ENCODE measurements at places on chromosomes 5 and 9. TPM values are rescaled to one million over a fixed set of nuclear protein-coding genes. Genes with fewer than 3 reads are reported as not detected.
A peak's percentile ranks its signal among the peaks of the same experiment; 100 is the strongest.

Gene MLANA
- total RNA-seq: not detected

Gene PTPN3
- 7.5 TPM for total RNA-seq

Gene RLN1
- total RNA-seq: 0.80 TPM

Gene SPATA31A3
- not detected for total RNA-seq

Gene SAXO1
- 0.43 TPM for total RNA-seq

Gene ERP44
- 18.3 TPM for total RNA-seq

Gene CCDC192
- 2.1 TPM for total RNA-seq

DNA sequence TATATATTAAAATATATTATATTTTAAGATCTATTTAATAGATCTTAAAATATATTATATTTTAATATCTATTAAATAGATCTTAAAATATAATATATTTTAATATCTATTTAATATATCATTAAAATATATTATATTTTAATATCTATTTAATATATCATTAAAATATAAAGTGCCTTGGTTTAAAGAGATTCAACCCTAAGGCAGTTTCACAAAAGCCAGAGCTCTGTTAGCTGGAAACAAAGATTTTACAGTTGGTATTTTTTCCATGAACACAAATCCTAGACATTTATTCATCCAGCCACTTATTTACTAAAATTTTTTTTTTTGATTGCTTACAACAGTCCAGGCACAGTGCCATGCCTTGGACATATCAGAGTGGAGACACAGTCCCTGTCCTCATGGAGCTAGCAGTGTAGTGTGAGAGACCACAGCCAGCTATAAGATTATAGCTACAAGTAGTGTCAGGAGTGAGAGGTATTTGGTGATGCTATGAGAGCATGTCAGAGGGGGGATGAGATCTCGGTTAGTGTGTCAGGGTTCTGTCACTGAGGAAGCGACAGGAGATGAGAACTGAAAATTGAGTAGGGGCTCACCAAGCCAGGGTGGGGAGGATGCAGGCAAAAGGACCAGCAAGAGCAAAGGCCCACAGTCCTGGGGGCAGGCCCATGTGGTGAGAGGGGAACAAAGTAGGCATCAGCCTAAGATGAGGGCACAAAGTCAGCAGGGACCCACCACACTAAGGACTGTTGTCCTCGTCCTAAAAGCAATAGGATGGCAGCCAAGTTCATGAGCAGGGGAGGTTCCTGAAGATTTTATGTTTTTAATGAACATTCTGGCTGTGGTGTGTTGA is 74.5 kb downstream of the FBXO38 start:
- no peaks in the 10 kb centered on the region for H3K36me3 ChIP-seq
- H3K27me3 ChIP-seq: peaks cover 1% of the 10 kb centered on the region
- H3K27ac ChIP-seq: no peak overlapping the region
- DNase-seq: no peak

DNA sequence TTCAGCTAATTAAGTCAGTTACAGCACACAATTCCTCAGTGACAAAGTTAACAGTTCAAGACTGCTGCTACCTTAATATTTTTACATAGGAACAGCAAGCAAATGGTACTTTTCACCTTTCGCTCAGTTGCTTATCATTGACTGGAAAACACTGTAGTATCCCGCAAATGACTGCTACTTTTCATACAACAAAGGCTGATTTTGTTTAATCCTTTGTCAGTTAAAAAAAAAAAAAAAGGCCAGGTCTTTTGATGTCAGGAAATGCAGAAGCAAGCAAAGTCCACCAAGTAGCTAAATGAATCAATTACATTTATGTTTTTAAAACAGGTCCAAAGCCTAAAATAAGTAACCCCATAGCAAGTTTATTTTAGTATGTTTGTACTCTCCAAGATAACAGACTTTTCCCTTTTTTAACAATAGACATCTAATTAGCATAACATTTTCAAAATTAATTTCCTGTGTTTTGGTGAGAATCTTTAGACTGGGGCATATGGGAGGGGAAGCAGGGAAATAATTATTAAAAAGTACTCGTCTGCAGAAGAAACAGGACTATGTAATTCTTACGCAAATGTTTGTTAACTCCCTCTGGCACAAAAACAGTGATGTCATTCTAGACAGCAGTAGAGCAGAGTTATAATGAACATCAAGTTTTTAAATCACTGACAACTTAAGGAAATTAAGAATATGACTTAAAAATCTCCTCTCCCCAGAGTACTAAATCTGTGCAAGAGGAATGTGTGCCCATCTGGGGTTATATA is 9.6 kb downstream of the PFDN1 start:
- DNase-seq: no peak
- no peaks in the 10 kb centered on the region for H3K36me3 ChIP-seq
- no peaks in the 10 kb centered on the region for H3K27me3 ChIP-seq
- H3K27ac ChIP-seq: peak overlapping the region; percentile 85

GRCh38 chr5:1185629-1186350 is 15.6 kb upstream of the SLC6A19 start:
- peaks cover 21% of the 10 kb centered on the region for H3K27me3 ChIP-seq
- no peak overlapping the region for H3K27ac ChIP-seq
- DNase-seq: no peak
- no peaks in the 10 kb centered on the region for H3K36me3 ChIP-seq
- H3K4me1 ChIP-seq: peaks cover 3% of the 10 kb centered on the region

GRCh38 chr5:135069016-135069770 is 35.2 kb upstream of the PITX1 start:
- H3K4me1 ChIP-seq: peaks cover 9% of the 10 kb centered on the region
- peaks cover 67% of the 10 kb centered on the region for H3K27me3 ChIP-seq
- no peak for DNase-seq
- no peak overlapping the region for H3K27ac ChIP-seq
- no peaks in the 10 kb centered on the region for H3K36me3 ChIP-seq

DNA sequence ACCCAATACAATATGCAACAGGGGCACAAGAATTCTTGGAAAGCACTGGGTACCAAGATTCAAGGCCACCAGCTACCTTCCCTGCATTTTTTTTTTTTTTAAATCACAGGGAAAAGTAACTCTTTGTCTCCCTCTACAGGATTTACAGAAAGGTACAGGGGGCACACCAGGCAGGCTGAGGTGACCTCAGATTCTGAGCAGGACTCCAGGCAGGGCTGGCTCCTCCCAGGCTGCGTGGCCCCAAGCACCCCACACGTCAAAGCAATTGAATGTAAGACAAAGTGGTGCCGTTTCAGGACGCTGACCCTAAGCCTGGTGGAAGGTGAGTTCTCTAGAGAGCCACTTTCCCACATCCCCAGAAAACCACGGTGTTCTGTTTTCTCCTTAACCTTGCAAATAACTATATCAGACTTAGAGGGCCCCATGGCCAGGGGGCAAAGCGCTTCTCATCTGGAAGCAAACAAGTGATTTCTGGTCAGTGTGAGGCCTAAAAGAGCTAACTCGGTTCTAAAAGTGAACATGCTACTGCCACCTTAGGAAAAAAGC is 222.6 kb downstream of the ROR2 start:
- no peaks in the 10 kb centered on the region for H3K4me1 ChIP-seq
- H3K36me3 ChIP-seq: peaks cover 35% of the 10 kb centered on the region
- H3K27ac ChIP-seq: no peak overlapping the region
- H3K27me3 ChIP-seq: no peaks in the 10 kb centered on the region

GRCh38 chr5:160627921-160628618 is 206.4 kb downstream of the PTTG1 start:
- H3K27me3 ChIP-seq: peaks cover 71% of the 10 kb centered on the region
- H3K36me3 ChIP-seq: no peaks in the 10 kb centered on the region
- H3K4me1 ChIP-seq: peaks cover 2% of the 10 kb centered on the region
- DNase-seq: no peak

- H3K4me1 ChIP-seq: peaks cover 21% of the 10 kb centered on the region
- no peak overlapping the region for H3K4me3 ChIP-seq
- no peak overlapping the region for H3K27ac ChIP-seq
- no peak for DNase-seq
- no peaks in the 10 kb centered on the region for H3K27me3 ChIP-seq
Measured at GRCh38 chr5:40736103-40736875, 19.5 kb downstream of the TTC33 start.

Data from mesothelial cell of epicardium (in vitro differentiated cells).